ENCODE measurements at places on chromosomes 11 and 22. TPM values are rescaled to one million over a fixed set of nuclear protein-coding genes. Genes with fewer than 3 reads are reported as not detected.

Gene SYT7
- not detected for total RNA-seq

GRCh38 chr22:32987081-32987631, 71.0 kb downstream of the SYN3 start:
- no peak for DNase-seq

DNA sequence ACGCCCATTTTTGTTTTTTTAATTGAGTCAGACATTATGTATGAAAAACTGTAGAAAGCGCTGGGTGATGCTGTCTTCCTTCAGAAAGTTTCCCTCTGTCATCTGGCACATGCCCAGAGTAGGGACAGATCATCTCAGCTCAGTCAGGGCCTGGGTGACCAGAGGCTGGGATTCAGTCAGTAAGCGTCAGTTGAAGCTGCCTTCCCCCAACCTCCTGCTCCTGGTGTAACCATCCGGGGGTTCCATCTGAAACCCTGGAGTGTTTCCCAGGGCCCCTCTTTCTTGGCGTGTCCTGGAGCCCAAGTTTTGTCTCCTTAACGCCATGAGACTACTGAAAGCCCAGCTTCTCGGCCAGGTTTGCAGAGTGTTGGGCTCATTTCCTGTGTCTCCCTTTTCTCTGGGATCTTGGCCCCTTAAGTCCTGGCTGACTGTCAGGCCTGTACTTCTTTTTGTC, 10.7 kb downstream of the PPFIA1 start:
- no peak for DNase-seq

- DNase-seq, result no peak
Measured at GRCh38 chr11:34366522-34366921, 8.7 kb upstream of the ABTB2 start.
